Stimulated activated CD8-positive, alpha-beta memory T cell treated with anti-CD3 and anti-CD28 coated beads, Interleukin-2, amount 100 ng/mL, for 48 hours (primary cell): ENCODE measurements at places on chromosomes 11 and 22.

DNA sequence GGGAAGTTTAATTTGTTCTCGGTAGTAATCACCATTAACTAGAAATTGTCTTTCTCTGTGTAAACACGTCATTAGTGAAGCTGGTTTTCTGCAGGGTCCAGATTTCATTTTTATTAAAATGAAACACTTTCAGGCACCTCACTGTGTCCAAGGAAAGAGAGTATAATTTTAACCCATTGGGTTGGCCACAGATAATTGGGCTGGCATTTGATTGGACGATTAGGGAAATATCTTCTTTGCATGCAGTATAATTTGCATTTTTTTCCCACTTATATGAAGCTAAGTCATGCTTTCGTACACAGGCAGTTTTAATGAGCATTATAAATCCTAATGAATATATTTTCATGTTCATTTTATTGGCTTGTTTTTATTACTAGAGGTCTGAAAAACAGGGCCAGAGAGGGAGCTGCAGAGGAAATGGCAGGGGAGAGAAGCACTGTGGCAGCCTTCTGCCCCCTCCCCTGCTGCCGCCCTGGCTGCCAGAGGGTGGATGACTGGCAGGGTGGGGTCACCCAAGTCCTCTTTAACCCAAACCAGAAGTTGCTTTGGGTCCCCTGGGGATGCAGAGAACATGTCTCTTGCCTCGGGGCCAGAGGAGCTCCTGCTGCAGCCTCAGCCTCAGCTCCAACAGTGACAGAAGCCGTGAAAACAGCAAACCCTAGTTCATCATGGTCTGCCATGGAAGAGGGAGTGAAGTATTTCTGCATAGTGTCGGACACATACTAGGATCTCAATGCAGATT lies 93.9 kb downstream of the PKNOX2 start:
- DNase-seq = no peak

GRCh38 chr11:47051217-47051616 lies 114.7 kb downstream of the CSTPP1 start:
- no peak for DNase-seq

GRCh38 chr11:121553806-121554205 lies 101.0 kb upstream of the SORL1-AS1 start:
- DNase-seq = no peak

DNA sequence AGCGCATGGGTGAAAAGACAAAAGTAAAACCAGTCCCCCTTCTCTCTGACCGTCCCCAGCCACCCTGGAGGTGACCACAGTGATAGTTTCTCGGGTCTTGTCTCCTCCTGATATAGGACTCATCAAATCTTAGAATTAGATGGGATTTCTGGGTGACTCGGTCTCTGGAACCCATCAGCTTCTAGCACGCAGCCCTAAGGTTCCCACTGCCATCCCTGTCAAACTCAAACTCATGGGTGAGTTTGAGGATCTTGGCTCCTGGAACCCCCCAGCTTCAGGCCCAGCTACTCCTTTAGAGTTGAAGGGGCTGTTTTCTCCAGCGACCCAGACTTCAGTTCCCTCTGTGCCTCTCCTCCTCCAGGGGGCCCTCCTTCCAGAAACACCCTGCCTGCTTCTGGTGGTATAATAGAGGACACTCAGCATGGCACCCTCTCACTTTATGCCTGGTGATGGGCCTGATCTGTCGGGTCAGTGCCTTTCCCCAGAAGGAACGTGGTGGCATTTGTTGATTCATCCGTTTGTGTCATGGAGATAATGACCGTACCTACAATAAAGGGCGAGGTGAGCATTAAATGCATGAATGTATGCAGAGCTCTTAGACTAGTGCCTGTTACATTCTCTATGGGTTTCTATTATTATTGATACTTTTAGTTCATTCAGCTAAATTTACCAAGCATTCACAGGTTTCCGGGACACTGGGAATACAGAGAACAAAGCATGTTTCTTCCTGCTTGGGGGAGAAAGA lies 31.7 kb downstream of the MCM5 start:
- DNase-seq = no peak

- DNase-seq = no peak
Measured at GRCh38 chr11:115765803-115766239, 261.6 kb upstream of the CADM1 start.

- DNase-seq = no peak
Measured at GRCh38 chr11:92332986-92333385, 108.4 kb downstream of the FAT3 start.

- no peak for DNase-seq
Measured at GRCh38 chr11:120024586-120024985, 113.3 kb downstream of the TRIM29 start.

DNA sequence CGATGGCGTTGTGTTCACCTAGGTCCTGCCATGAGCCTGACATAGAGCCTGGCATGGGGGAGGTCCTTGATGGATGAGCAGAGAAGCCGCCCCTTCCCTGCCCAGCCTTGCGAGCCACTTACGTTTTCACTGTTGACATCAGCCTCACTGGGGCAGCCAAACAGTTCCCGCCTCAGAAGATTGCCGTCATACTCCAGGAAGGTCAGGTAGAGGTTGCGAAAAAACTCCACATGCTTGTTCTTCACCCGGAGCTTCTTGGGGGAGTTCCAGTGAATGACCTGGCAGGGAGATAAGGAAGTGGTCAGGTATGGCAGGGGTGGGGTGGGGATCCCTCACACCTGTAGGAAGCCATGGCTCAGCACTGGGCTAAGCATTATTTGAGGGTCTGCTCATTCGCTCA lies 279.3 kb upstream of the SYN3 start:
- no peak for DNase-seq

GRCh38 chr22:39959640-39960447 lies at the start of gene TMA7B:
TSS of gene TMA7B (plus strand) at chr22:39960397. CDS start at chr22:39964375, 3,978 bp downstream.
- no peak for DNase-seq

- no peak for DNase-seq
Measured at GRCh38 chr11:128917144-128917724, 25.4 kb downstream of the TP53AIP1 start.

DNA sequence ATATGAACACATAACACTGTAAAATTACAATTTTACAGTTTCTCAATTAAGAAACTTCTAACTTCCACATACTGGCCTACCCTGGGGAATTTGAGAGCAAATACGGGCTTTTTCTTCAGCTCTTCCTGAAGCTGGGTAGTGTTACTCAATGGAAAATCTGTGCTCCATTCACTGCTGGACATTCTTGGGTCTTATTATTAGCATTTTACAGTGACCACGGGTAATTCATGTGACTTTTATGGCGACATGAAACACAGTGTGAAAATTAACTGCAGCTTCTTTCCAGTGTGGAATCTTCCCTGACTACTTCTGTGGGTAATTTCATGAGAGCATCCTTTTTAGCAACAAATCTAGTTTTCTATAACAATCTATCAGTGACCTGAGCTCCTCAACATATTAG lies 423.7 kb upstream of the ANO5 start:
- DNase-seq = no peak

DNA sequence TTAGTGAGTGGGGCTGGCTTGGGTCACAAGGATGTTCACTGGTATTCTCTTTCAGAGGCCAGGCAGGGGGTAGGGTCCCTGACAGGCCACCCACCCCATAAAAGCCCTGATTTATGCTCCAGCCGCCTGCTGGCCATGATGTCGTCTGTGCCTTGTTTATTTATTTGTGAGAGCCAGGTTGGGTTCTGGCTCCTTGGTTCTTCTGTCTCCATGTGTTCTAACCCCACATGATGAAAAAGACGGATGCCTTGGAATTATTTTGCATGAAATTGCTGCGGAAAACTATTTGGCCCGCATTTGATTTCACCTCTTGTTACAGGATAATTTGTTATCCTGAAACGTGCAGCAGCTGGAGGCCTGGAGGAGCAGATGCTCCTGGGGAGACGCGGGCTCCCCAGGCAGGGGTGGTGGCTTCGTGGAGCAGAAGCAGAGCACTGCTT lies 46.3 kb upstream of the WNT11 start:
- DNase-seq = no peak

DNA sequence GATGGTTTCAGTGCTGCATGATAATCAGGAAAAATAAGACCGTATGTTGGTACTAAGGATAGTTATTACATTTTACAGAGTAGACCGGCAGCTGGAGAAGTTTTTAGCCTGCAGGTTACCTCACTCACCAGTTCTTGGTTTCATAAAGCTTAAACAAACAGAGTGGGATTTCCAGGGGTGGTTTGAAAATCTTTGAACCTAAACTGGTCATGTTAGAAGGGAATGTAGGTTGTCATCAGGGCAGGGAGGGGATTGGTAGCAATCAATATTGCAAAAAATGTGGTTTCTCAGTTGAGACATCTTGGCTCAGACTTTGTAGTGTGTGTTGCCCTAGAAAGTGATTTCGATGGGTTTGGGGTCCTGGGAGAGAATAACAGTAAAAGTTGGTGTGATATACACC lies 17.5 kb downstream of the EXT2 start:
- no peak for DNase-seq
